ENCODE measurements at places on chromosomes 16 and 17.

GRCh38 chr17:71726341-71726740, 394.5 kb upstream of the SOX9 start:
- no peak for DNase-seq

GRCh38 chr17:36928471-36929345, 8.6 kb upstream of the LHX1 start:
- DNase-seq: no peak

GRCh38 chr16:54936979-54937670, 6.5 kb downstream of the IRX5 start:
- DNase-seq: no peak

GRCh38 chr17:55990332-55991006, 162.8 kb upstream of the ANKFN1 start:
- DNase-seq: no peak

GRCh38 chr17:64240741-64241347, 22.2 kb downstream of the TEX2 start:
- DNase-seq: no peak

GRCh38 chr17:66841328-66841727, 6.4 kb downstream of the CACNG5 start:
- DNase-seq: no peak

DNA sequence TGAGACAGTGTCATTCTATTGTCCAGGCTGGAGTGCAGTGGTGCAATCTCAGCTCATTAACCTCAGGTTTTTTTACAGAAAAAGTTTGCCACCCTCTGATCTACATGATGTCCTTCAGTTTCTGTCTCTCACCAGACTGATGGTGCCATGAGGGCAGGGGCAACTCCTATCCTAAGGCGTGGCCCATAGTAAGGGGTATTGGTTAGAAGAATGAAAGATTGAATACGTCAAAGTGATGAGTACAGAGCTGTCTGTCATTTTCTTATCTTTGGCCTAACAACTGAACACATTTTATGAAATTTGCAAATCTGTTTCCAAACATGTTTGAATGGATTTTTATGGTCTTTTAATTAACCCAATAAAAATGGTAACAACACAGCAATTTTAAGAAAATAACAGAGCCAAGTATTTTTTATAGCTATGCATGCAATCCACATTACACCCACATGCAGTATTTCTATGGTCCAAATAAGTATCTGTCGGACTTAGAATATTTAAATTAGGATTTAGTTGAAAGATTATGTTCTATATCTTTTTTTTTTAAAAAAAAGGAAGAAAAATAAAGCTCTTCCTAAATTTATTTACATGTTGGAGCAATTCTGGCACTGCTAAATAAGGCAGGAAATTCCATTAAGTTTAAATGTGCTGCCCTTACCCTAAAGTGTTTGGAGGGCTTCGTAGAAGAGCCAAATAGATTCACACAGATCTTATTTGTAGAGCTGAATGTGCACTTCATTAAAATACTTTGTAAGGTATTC, 192.8 kb downstream of the WWOX start:
- DNase-seq: no peak

GRCh38 chr16:84120023-84120422, 3.3 kb upstream of the MBTPS1 start:
- DNase-seq: no peak

- peak; percentile 31 for DNase-seq
Observed at GRCh38 chr17:45131616-45132319, 547 bp downstream of the PLCD3 start.

DNA sequence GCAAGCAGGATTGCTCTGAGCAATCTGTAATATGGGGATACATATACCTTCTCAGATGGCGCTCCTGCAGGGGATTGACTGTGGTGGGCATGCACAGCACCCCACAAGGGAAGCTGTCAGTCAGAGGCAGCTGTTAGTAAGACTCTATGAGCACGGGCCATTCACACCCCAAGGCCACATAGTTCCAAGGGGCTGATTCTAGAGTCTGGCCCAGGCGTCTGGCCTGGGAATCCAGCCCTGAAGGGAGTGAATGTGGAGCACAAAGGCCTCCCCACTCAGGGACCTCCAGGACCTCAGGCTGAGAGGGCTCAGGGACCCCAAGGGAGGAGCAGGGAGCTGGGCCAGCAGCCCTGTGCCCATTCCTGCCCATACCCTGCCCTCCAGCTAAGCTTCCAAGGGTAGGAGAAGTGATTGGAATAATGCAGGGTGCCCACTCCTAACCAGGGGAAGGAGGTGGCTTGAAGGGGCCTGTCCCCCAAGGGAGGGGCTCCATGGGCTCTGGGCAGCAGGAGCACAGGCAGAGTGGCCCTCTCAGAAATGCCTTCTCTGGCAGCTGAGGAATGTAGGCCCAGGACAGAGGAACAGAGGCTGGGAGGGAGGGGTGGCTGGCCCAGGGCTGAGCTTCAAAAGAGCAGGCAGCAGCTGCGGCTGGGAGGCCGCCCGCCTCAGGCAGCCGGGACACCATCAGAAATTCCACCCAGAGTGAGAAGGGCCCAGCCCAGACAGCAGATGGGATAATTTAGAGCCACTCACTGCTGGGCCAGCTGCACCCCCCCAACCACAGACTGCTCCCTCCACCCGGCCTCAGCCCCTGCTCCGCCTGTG, 48.9 kb upstream of the MRPS23 start:
- DNase-seq: no peak

DNA sequence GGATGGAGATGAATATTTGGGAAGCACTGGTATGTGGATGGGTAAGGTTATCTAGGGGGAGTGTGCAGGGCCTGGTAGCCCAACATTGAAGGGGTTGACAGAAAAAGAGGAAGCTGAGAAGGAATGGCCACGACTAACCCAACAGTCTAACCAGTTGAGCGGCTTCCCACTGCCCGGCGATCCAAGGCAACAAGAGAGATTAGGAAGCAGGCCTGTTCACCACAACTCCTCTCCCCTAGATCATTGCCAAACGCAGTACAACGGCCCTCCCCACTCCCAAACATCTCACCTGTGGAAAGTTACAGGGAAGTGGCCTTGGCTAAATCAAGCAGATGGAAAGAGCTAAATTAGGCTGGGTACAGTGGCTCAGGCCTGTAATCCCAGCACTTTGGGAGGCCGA, 11.2 kb upstream of the RANGRF start:
- no peak for DNase-seq

DNA sequence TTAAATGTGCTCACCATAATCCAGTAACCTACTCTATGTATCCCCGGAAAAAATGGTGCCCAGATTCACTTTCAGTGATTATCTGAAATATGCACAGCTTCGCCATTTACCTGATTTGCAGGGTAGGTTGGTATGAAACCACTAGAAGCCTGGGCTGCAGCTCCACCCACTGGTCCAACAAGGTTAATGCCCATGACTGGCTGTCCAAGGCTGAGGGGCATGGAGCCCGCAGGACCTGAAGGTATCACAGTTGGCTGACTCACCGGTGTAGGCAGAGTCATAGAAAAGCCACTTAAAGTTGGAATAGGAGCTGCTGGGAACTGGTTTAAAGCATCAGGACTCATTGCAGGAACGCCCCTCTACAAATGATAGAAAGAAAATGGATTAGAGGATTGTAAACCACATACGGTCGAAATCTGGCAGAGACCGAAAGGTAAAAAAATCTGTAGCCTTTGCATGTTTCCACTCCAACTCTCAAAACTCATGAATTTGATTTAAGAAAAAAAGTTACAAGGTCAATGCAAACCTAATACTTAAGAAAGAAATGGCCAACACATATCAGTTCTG, 38.6 kb downstream of the SYNRG start:
- no peak for DNase-seq

GRCh38 chr16:27366687-27367460, 35.1 kb upstream of the IL21R start:
- peak; percentile 50 for DNase-seq

GRCh38 chr17:6358131-6358530, 76.8 kb downstream of the AIPL1 start:
- DNase-seq: no peak

- DNase-seq: no peak
Observed at GRCh38 chr17:3857261-3858105, 11.4 kb upstream of the NCBP3 start.
